ENCODE measurements at places on chromosomes 4 and X. TPM values are rescaled to one million over a fixed set of nuclear protein-coding genes. Genes with fewer than 3 reads are reported as not detected.

The GPR50 gene
- total RNA-seq, result not detected

The OTC gene
- total RNA-seq, result not detected

The PHOX2B gene
- not detected for total RNA-seq

The SPANXB1 gene
- not detected for total RNA-seq

The TKTL1 gene
- total RNA-seq, result not detected

The CT47C1 gene
- not detected for total RNA-seq

The ZCCHC18 gene
- total RNA-seq, result not detected

The ANTXR2 gene
- total RNA-seq, result 35.5 TPM

Measured in bronchial epithelial cell (primary cell).